ENCODE measurements at places on chromosomes 11 and 22. TPM values are rescaled to one million over a fixed set of nuclear protein-coding genes. Genes with fewer than 3 reads are reported as not detected.

- no peak for DNase-seq
- no peak overlapping the region for H3K27ac ChIP-seq
- no peaks in the 10 kb centered on the region for H3K27me3 ChIP-seq
- no peak overlapping the region for H3K4me3 ChIP-seq
- H3K36me3 ChIP-seq = no peaks in the 10 kb centered on the region
- H3K4me1 ChIP-seq = no peaks in the 10 kb centered on the region
Observed at GRCh38 chr11:1121331-1121812, 36.4 kb upstream of the MUC5AC start.

- H3K4me3 ChIP-seq = no peak overlapping the region
- no peaks in the 10 kb centered on the region for H3K4me1 ChIP-seq
- H3K27ac ChIP-seq = no peak overlapping the region
Observed at GRCh38 chr22:33227791-33228190, 169.6 kb upstream of the SYN3 start.

The ALG8 gene
- 78.8 TPM for total RNA-seq

GRCh38 chr11:134414766-134415765 is 3.0 kb upstream of the B3GAT1 start:
- H3K4me3 ChIP-seq = peak overlapping the region; percentile 69
- no peaks in the 10 kb centered on the region for H3K27me3 ChIP-seq
- H3K4me1 ChIP-seq = peaks cover 18% of the 10 kb centered on the region
- peaks cover 3% of the 10 kb centered on the region for H3K36me3 ChIP-seq

DNA sequence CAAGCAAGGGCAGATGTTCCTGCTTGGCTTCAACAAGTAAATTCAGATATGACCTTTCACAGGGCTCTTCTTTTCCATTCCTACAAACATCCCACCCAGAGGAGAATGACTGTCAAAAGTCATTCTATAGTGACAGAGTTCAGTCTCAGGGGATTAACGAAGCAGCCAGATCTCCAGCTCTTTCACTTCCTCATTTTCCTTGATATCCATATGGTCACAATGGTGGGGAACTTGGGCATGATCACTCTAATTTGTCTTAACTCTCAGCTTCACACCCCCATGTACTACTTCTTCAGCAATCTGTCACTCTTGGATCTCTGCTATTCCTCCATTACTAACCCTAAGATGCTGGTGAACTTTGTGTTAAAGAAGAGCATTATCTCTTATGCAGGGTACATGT is 15.0 kb upstream of the OR8B8 start:
- H3K4me1 ChIP-seq = no peaks in the 10 kb centered on the region
- H3K27me3 ChIP-seq = no peaks in the 10 kb centered on the region
- H3K4me3 ChIP-seq = no peak overlapping the region
- H3K36me3 ChIP-seq = 0 out of 2 replicates have a peak, but pooled peaks cover 5% of the 10 kb centered on the region

DNA sequence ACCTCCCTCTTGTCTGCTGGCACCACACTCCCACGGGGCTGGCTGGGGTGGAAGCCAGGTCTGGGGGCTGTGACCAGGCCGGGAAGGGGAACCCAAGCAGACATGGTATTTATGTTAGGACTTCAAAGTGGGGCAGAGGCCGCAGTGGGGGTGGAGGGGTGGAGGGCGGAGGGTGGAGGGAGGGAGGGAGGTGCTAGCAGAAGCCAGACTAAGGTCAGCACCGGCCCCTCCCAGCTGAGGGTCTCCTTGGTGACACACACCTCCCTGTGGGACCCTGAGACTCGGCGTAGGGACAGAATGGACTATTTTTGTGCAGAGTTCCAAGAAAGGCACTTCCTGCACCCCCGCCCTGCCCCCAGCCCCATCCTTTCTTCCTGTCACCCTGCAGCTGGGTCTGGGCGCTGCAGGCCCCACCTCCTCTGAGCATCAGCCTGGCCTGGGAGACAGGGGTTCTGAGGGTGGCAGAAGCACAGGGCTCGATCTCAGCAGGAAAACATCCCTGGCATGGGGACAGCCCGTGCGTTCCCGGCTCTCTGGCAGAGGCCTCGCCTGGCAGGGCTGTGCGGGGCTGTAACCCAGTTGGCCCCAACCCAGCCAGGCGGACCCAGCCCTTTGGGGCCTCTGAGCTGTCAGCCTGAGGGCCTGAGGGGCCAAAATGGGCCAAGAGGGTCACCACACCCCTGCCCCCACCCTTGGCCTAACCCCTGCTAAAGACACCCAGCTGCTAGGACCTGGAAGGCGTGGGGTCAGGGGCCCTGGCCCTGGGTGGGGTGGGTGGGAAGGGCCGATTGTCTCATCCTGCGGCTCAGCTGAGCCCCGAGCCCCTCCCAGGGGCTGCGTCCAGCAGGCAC is 9.6 kb upstream of the CD248 start:
- no peaks in the 10 kb centered on the region for H3K27me3 ChIP-seq
- no peak overlapping the region for H3K4me3 ChIP-seq
- 0 out of 2 replicates have a peak, but pooled peaks cover 3% of the 10 kb centered on the region for H3K4me1 ChIP-seq

The MS4A2 gene
- not detected for total RNA-seq

The RBM7 gene
- 55.5 TPM for total RNA-seq

- H3K27me3 ChIP-seq = peaks cover 27% of the 10 kb centered on the region
- no peak overlapping the region for H3K4me3 ChIP-seq
- no peak overlapping the region for H3K27ac ChIP-seq
Observed at GRCh38 chr11:44731685-44732430, 5.1 kb downstream of the TSPAN18 start.

The OR51S1 gene
- not detected for total RNA-seq

The CEP126 gene
- 1.2 TPM for total RNA-seq

DNA sequence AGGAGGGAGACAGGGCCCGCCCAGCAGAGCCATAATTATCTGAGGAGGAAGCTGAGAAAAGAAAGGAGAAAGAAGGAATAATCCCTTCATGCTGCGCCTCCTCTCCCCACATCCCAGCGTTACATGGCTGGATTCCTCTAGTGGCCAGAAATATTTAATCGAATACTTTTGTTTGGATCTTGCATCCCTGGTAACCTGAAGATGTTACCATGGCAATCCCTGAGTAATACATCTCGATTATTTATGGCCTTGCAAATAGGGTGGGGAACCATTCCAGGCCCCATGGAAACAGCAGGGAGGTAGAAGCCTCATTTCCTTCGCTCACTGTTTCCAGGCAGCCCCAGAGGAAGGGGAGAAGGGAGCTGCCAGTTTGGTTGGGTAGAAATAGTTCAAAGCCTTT is 357.7 kb downstream of the BUD13 start:
- H3K27ac ChIP-seq = no peak overlapping the region
- no peak for DNase-seq
- peaks cover 3% of the 10 kb centered on the region for H3K4me1 ChIP-seq
- H3K4me3 ChIP-seq = no peak overlapping the region

The TMEM121B gene
- total RNA-seq = 8.1 TPM

The SLC39A13 gene
- total RNA-seq = 29.2 TPM

- H3K4me1 ChIP-seq = no peaks in the 10 kb centered on the region
- H3K36me3 ChIP-seq = no peaks in the 10 kb centered on the region
- H3K27ac ChIP-seq = no peak overlapping the region
- no peak for DNase-seq
- H3K27me3 ChIP-seq = no peaks in the 10 kb centered on the region
Observed at GRCh38 chr11:6233984-6234386, 451 bp downstream of the FHIP1B start.
